Activated naive CD4-positive, alpha-beta T cell treated with anti-CD3 and anti-CD28 coated beads, Interleukin-2, amount 10 ng/mL, durations not matched to agents 7 days and 5 days (primary cell): ENCODE measurements at places on chromosomes 6 and 20.

DNA sequence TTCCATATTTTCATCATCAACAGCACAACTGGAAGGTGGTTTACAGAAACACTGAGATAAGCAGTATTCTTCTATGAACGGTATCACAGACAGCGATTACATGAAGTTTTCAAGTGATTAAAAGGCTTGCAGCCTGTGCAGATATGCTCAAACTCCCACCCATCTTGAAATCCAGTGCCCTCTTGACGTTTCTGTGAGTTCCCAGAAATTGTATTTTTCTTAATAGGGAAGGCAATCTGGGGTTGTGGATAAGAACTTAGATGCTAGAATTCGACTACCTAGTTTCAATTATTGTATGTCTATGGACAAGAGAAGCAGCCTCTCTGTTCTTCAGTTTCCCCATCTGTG, 290.3 kb downstream of the ZNF217 start:
- H3K27me3 ChIP-seq = no peaks in the 10 kb centered on the region
- no peak overlapping the region for H3K27ac ChIP-seq
- H3K4me3 ChIP-seq = no peak overlapping the region
- DNase-seq = no peak

GRCh38 chr6:165298402-165298801, 11.0 kb downstream of the C6orf118 start:
- H3K4me1 ChIP-seq = no peaks in the 10 kb centered on the region
- no peak overlapping the region for H3K4me3 ChIP-seq
- DNase-seq = no peak
- H3K27me3 ChIP-seq = no peaks in the 10 kb centered on the region
- H3K27ac ChIP-seq = no peak overlapping the region

DNA sequence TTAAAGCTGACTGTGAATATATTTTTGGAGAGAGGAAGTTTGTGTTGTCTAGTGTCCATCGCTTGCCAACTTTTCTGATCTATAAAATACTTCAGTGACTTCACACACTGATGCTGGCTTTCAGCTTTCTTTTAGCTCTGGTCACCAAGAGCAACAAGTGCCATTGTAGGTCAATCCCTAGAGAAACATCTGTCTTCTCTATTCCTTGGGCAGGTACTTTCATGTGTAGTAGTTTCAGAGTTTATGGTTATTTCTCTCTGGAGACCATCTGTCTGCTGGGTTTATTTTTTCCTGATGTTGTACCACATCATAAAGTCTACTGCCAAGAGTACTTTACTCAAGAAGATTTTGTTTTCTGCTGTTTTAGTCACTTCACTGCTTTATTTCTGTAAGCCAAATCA, 249.9 kb downstream of the KHDC1L start:
- DNase-seq = no peak
- H3K36me3 ChIP-seq = no peaks in the 10 kb centered on the region
- H3K4me1 ChIP-seq = peaks cover 2% of the 10 kb centered on the region
- H3K4me3 ChIP-seq = no peak overlapping the region

DNA sequence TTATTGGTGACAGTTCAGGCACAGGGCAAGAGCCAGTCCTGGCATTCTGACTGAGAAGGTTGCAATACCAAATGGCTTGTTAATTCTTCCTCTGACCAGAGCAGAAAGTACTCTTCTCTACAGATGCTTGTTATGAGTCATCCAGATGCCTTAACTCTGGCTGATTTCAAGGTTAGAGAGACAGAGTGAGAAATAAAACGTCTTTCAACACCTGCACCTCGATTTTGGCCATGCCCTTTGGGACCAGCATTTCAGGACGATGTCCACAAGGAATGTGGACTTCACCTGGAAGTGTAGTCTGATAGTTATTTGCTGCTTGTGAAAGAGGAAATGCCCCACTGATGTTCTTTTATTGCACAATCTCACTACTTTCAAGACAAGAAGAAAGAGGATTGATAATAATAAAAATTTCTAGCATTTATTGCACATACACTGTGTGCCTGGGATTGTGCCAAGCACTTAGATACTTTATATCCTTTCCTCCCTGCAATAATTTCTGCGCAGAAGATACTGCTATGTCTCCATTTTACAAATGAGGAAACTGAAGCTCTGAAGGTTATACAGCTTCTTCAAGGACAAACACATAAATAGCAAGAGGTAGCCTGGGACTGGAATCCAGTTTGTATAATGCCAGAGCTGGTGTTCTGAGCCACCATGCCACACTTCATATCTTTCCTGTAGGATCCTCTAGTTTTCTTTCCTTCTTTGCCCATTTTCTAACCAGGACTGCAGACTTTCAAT, 33.5 kb upstream of the MCM3 start:
- H3K27me3 ChIP-seq = peaks cover 12% of the 10 kb centered on the region
- DNase-seq = no peak
- no peak overlapping the region for H3K4me3 ChIP-seq
- H3K36me3 ChIP-seq = no peaks in the 10 kb centered on the region

GRCh38 chr20:48457193-48458002, 370.4 kb downstream of the PREX1 start:
- no peaks in the 10 kb centered on the region for H3K36me3 ChIP-seq
- peaks cover 12% of the 10 kb centered on the region for H3K27me3 ChIP-seq
- H3K4me3 ChIP-seq = no peak overlapping the region
- H3K27ac ChIP-seq = no peak overlapping the region
- no peaks in the 10 kb centered on the region for H3K4me1 ChIP-seq

GRCh38 chr20:36745234-36745926, 510 bp downstream of the NDRG3 start:
- no peak for DNase-seq
- H3K4me3 ChIP-seq = peak overlapping the region; percentile 81
- peaks cover 28% of the 10 kb centered on the region for H3K4me1 ChIP-seq
- peak overlapping the region; percentile 14 for H3K27ac ChIP-seq
- H3K36me3 ChIP-seq = peaks cover 4% of the 10 kb centered on the region

- H3K4me3 ChIP-seq = no peak overlapping the region
- peaks cover 40% of the 10 kb centered on the region for H3K4me1 ChIP-seq
- peaks cover 5% of the 10 kb centered on the region for H3K27me3 ChIP-seq
- no peaks in the 10 kb centered on the region for H3K36me3 ChIP-seq
- peak; percentile 60 for DNase-seq
These were observed 63.4 kb downstream of the PRDM1 start for GRCh38 chr6:106149472-106150069.

GRCh38 chr6:165825256-165825815, 162.3 kb upstream of the PDE10A start:
- no peaks in the 10 kb centered on the region for H3K4me1 ChIP-seq
- H3K27ac ChIP-seq = no peak overlapping the region
- H3K36me3 ChIP-seq = no peaks in the 10 kb centered on the region
- peaks cover 12% of the 10 kb centered on the region for H3K27me3 ChIP-seq
- H3K4me3 ChIP-seq = no peak overlapping the region

GRCh38 chr6:148429423-148429822, 86.8 kb downstream of the SASH1 start:
- no peaks in the 10 kb centered on the region for H3K36me3 ChIP-seq
- H3K4me1 ChIP-seq = no peaks in the 10 kb centered on the region
- H3K27me3 ChIP-seq = peaks cover 10% of the 10 kb centered on the region
- no peak for DNase-seq
- no peak overlapping the region for H3K4me3 ChIP-seq

DNA sequence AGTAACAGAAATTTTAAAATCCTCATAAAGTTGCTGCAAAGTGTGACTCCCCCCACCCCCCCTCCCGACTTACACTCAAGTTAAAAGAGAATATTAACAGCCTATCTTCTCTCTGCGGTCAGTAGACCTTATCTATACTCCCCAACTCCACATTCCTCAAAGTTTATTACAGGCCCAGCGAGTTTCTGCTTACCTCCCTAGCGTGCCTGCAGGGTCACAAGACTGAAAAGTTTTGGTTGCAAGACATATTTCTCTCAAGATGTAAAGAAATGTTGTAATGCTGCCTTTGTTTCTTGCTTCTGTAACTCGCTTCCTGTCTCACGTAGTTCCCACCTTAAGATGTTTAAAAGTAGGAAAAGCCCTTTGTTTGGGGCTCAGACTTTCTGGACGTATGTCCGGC, 699.6 kb downstream of the PHF3 start:
- no peaks in the 10 kb centered on the region for H3K36me3 ChIP-seq
- no peak overlapping the region for H3K4me3 ChIP-seq
- H3K27ac ChIP-seq = no peak overlapping the region
- H3K27me3 ChIP-seq = no peaks in the 10 kb centered on the region
- H3K4me1 ChIP-seq = no peaks in the 10 kb centered on the region

DNA sequence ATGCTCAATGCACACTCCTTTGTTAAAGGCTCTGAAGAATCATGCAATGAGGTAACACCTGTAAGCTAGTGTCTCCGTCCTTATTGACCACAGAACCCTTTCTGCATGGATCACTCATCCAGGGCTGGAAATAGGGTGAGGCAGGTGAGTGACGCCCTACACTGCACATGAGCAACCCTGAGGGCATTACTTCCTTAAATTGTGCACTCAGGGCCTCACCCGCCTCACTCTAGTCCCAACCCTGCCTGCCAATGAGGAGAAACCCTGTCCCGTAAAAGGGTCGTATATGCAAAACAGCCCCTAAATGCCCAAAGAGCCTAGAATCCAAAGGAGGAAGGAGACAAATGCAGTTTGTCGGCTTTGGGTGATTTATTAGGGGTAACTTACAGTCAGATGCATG, 33.6 kb upstream of the NOP56 start:
- H3K4me1 ChIP-seq = no peaks in the 10 kb centered on the region
- no peak overlapping the region for H3K27ac ChIP-seq
- no peak overlapping the region for H3K4me3 ChIP-seq

DNA sequence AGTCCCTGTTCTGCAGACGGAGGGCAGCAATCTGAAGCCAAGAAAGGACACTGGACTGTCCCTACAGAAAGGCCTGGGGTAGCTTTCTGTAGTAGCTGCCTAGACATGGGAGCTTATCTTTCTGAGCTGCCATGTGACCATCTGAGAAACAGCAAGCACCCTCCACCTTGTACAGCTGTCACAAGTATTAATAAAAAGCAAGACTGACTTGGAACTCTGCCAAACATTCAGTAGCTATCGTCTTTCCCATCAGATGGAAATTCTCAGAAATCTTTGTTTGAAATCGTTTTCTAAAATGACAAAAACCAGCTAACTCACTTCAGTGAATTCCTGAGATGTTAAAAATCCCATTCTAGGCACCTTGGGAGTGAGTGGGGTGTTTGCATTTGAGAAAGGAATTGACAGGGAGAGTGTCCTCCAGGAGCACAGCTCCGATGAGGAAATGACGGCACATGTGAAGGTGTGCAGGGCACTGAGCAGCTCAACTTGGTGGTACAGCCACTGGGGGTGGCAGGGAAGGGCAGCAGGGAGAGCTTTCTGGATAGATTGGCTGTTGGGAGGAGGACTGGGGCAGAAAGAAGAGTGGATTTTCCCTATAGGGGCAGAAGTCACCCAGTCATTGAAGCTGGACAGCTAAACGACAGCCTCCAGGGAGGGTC, 24.5 kb downstream of the ACSS1 start:
- H3K27ac ChIP-seq = no peak overlapping the region
- no peak for DNase-seq
- H3K4me3 ChIP-seq = no peak overlapping the region

DNA sequence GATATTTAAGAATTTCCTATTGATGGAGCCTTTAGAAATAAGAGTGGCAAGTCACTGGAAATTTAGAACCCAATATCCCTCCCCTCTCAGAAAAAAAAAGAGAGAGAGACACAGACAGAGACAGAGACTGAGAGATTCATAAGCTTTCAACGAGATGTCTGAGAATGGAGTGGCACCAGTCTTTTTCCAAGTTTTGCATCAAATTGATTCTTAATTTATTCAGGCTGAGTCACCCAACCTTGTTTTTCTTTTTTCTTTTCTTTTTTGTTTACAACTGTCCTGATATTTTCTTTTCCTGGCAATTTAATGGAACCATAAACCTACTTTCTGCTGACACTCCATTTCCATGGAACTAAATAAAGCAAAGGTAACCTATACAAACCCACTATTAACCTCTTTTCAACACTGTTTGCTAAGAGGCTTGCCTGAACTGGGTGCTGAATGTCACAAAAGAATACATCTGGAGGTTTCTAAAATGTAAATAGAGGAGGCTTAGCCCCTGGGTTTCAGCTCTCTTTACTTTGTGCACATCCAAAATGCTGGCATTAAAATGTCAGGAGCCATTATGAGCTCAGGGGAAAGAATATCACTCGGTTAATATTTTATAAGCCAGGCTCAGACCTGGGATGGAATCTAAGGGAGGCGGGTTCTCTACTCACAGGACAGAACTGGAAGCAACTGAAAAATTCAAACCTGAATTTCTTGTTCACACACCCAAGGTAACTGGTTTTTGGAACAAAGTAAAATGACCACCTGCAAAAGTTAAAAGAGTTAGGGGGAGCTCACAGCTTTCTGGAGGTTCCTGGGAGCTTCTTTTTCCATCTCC, 100.8 kb downstream of the BFSP1 start:
- H3K27ac ChIP-seq = no peak overlapping the region
- no peaks in the 10 kb centered on the region for H3K4me1 ChIP-seq
- H3K4me3 ChIP-seq = no peak overlapping the region
- no peaks in the 10 kb centered on the region for H3K36me3 ChIP-seq
- H3K27me3 ChIP-seq = peaks cover 20% of the 10 kb centered on the region

DNA sequence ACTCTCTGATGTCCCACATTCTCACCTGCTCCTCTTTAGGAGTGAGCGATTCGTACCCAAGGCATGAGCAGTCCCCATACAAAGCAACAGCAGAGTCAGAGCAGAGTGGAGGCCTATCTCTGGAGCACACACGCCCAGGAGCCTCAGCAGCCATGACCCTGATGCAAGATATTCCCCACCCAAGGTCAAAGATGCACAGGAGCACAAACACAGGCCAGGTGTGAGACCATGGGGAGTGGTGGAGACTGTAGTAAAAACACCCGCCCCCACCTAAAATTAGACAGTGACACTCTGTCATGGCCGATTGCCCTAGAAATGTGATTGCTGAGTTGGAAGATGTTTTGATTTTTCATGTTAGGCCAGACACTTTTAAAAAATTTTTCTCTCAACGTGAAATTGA, 21.4 kb downstream of the RRBP1 start:
- peaks cover 41% of the 10 kb centered on the region for H3K4me1 ChIP-seq
- H3K4me3 ChIP-seq = no peak overlapping the region
- H3K27me3 ChIP-seq = no peaks in the 10 kb centered on the region
